Gastrocnemius medialis (tissue), 4 donors: ENCODE measurements at places on chromosomes 12 and 14.

DNA sequence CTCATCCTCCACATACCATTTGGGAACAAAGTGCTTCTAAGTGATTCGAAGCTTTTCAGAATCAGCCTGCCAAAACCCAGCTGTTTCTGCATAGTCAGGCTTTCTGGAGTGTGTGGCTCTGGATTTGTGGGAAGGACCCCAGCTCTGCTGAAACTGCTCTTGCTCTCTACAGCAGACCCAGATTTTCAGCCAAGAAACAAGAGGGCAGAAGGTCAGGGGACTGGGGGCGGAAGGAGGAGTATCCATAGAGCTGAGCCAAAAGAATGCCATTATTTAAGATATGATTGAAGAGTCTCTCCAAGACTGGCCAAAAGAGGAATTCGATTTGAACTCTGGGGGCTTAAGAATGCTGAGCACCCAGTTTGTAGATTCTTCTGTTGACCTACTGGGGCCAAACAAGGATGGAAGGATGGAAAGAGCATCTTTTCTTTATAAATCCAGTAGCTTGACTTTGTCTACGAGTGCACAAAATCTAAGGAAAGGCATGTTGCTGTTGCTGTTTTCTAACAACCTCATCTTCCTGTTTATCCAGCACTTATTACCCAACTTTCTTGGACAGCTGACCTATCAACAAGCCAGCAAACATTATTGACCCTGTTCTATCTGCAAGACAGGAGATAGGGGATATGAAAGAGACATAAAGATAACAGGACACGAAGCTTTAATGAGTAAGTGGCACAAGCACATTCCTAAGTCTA is 29.2 kb downstream of the FBLN5 start:
- no peak for DNase-seq

GRCh38 chr12:81274637-81275529 is 197.0 kb downstream of the ACSS3 start:
- no peak for DNase-seq

- DNase-seq: no peak
Observed at GRCh38 chr12:116293687-116294453, 16.4 kb upstream of the MED13L start.

DNA sequence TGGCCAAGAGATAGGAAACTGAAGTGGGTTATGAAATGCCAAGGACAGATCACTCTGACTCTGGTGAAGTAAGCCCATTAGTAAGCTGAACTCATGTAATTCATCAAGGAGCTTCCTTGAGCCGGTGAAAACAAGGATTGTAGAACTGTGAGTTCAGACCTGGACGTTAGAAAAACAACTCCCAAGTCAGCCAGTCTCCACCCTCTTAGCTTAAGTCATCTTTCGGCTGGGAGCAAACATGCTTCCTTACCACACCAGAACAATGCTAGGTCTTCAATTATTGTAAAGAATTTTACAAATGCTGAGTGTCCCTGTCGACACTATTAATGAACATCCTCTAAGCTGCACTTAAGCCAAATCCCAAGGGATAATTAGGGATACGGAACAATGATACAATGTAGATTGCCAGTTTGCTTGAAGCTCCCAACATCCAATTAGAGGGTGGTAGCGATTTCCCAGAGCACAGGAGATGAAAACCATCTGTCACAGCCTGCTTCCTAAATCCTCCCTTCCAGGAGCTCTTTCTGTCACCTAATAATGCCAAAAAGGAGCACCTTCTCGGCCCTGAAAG is 45.7 kb upstream of the VASH1 start:
- no peak for DNase-seq
